ENCODE measurements at places on chromosomes 11 and 22.
A peak's percentile ranks its signal among the peaks of the same experiment; 100 is the strongest.

DNA sequence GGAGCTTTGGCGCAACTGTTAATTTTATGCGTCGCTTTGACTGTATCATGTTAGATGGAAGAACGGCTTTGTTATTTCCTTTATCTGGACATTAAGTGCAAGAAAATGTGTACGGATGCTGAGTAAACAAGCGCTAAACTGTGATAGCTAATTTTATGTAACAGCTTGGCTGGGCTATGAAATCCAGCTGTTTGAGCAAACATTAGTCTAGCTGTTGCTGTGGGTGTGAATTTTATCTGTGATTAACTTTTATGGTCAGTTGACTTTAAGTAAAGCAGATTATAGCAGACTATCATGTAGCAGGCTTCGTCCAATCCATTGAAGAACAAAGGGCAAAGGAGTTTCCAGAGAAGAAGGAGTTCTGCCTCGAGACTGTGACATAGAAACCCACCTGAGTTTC, 14.0 kb downstream of the OR8A1 start:
- H3K27ac ChIP-seq = no peak overlapping the region
- H3K4me3 ChIP-seq = no peak overlapping the region
- peaks cover 6% of the 10 kb centered on the region for H3K27me3 ChIP-seq
- no peaks in the 10 kb centered on the region for H3K4me1 ChIP-seq
- no peaks in the 10 kb centered on the region for H3K36me3 ChIP-seq
- DNase-seq = no peak

DNA sequence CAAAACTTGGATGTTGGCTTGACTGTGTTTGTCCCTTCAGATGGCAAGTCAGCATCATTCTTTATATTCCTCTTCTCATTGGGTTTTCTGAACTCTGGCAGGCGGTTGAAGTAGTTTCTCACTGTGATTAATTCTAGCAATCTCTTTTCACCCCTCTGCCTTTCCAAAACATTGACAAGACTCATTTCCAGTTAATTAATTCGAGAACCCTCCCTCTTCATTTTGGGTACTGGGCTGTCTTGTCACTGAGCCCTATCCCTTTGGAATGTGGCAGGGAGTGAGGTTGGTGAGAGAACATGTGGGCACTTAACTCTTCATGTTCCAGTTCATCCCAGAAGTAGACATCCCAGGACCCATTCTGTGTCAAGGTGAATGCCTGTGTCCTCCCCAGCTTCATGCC, 133.0 kb downstream of the WNT7B start:
- H3K4me1 ChIP-seq = no peaks in the 10 kb centered on the region
- no peak overlapping the region for H3K4me3 ChIP-seq
- H3K27ac ChIP-seq = no peak overlapping the region
- H3K36me3 ChIP-seq = peaks cover 17% of the 10 kb centered on the region
- no peak for DNase-seq
- no peaks in the 10 kb centered on the region for H3K27me3 ChIP-seq

DNA sequence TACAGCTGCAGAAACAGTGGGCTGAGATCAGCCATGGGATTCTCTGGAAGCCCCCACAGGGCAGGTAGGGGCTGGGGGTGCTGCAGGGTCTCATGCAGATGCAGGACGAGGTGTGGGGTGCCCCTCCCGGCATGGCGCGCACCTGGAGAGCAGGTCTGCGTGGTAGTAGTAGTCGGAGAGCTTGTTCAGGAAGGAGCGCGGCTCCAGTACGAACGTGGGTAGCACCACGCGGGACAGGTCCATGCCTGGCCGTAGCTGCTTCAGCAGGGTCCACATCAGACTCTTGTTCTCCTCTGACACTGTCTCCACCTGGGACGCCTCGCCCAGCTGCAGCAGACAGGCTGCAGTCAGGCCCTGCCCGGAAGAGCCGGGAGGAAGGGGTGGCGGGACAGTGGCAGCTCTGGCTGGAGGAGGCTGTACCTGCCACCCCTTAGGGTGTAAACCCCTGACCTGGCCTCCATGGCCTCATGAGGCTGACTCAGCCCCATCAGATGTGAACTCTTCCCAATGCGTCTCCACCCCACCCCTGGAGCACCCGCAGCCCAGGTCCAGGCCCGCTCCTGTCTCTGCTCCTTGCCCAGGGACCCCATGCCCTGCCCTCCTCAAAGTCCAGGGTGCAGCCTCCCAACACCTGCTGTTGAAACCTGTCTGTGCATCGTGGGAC, 47.0 kb upstream of the CARS1 start:
- H3K4me3 ChIP-seq = no peak overlapping the region
- peak; percentile 14 for DNase-seq
- peaks cover 32% of the 10 kb centered on the region for H3K4me1 ChIP-seq
- no peaks in the 10 kb centered on the region for H3K27me3 ChIP-seq

- no peak for DNase-seq
- H3K36me3 ChIP-seq = no peaks in the 10 kb centered on the region
- no peak overlapping the region for H3K4me3 ChIP-seq
- no peaks in the 10 kb centered on the region for H3K27me3 ChIP-seq
- no peak overlapping the region for H3K27ac ChIP-seq
Measured at GRCh38 chr11:2426826-2427521, 17.3 kb downstream of the TRPM5 start.

GRCh38 chr22:39543095-39543494, 10.5 kb upstream of the RPS19BP1 start:
- H3K27ac ChIP-seq = no peak overlapping the region
- peaks cover 22% of the 10 kb centered on the region for H3K4me1 ChIP-seq
- H3K36me3 ChIP-seq = no peaks in the 10 kb centered on the region
- H3K4me3 ChIP-seq = no peak overlapping the region
- peaks cover 5% of the 10 kb centered on the region for H3K27me3 ChIP-seq

- no peak overlapping the region for H3K27ac ChIP-seq
- H3K27me3 ChIP-seq = no peaks in the 10 kb centered on the region
- DNase-seq = no peak
- no peak overlapping the region for H3K4me3 ChIP-seq
- no peaks in the 10 kb centered on the region for H3K36me3 ChIP-seq
Measured at GRCh38 chr22:42360348-42360747, 71.9 kb downstream of the NFAM1 start.

- H3K36me3 ChIP-seq = peaks cover 33% of the 10 kb centered on the region
- peaks cover 3% of the 10 kb centered on the region for H3K4me1 ChIP-seq
- H3K27ac ChIP-seq = no peak overlapping the region
- H3K4me3 ChIP-seq = no peak overlapping the region
Measured at GRCh38 chr22:40922484-40923303, 28.5 kb upstream of the RBX1 start.
